ENCODE measurements at places on chromosomes 7 and 10.

- peak; percentile 64 for DNase-seq
Measured at GRCh38 chr7:2403718-2404648, 572 bp downstream of the CHST12 start.

- no peak for DNase-seq
Measured at GRCh38 chr7:77460057-77460486, 43.9 kb upstream of the GSAP start.

DNA sequence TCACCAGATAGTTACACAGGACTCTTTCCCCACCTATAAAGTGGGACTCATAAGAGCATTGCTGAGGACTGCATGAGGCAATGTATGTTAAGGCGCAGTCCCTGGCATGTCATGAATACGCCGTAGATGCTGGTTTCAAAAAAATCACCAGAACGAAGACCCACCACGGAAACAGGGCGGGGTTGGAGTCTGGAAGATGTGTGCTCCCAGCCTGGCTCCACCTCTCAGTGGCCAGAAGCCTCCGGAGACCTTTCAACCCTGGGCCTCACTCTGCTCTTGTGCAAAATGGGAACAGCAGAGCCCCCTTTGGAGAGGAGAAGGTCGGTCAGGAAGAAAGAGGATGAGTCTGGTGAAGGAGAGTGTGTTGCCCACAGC lies 12.4 kb upstream of the ZMIZ1 start:
- no peak for DNase-seq

GRCh38 chr7:10239695-10240345 lies 733.9 kb upstream of the PHF14 start:
- DNase-seq: peak; percentile 12

DNA sequence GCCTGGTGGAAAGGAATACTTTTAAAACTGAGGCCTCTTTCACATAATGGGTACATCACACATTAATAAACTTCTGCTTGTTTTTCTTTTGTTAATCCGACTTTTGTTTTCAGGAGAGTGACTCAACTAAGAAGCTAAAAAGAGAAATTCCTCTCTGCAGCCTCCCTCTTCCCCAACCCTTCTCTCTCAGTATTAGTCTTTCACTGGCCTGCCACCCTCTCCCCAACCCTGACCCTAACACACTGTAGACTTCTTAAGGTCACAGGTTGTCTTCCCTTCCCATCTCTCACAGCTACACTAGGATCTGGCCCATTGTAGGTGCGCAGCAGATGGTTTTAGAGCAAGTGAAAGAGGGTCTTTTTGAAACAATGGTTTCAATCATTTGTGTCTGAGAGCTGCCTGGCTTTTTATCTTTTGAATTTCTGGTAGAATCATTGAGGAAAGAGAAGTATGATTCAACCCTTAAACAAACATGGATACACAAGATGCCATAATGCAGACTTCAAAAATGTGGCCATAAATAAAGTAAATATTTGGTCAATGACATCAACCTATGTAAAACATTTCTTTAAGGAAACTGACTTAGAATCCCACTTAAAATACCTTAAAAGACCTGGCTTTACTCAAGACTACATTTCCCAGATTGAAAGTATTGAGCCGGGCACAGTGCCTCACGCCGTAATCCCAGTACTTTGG lies 17.9 kb upstream of the FFAR4 start:
- peak; percentile 52 for DNase-seq

DNA sequence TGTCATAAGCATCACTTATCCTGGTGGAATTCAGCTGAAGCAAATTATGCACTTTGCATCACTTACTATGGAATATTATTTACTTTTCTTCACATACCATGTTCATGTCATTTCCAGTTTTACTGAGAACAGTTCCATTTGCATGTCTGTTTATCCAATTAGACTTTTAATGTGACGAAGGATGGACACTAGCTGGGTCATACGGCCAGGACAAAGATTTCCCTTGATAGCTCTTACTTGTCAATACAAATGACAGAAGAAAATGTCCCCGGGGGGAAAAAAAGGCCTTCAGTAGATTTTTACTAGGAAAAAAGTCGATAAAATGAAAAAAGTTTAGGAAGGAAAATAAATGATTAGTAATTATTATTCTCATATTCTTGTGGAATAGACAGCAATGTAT lies 106.6 kb downstream of the RAPGEF5 start:
- DNase-seq: no peak

DNA sequence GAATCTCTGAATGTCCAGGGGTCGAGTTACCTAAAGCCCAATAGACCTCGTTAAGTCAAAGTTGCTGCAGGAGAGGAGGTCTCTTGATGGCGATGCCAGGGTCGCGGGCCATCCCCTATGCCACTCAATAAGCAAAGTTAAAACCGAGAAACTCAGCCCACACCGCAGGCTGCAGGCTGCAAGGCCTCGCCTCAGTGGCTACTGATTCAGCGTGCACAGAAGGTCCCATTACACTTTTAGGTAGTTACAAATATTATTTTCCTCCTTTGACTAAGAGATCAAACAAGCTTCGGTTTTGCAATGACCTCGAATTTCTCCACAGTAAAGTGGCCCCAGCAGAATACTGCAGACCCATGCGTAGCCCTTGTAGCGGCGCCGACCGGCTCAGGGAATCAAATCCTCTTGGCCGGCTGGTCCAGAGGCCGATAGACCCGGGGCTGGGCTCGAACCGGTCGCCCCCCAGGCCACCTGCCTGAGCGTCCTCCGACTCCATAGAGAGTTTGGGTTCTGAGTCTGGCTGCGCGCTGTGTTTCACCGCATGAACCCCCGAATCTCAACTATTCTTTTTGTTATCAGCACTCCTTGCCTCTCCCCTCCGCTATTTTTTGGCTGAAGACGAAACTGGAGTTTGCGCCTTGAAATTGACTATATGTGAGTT lies 2.3 kb downstream of the C1QL3 start:
- no peak for DNase-seq

DNA sequence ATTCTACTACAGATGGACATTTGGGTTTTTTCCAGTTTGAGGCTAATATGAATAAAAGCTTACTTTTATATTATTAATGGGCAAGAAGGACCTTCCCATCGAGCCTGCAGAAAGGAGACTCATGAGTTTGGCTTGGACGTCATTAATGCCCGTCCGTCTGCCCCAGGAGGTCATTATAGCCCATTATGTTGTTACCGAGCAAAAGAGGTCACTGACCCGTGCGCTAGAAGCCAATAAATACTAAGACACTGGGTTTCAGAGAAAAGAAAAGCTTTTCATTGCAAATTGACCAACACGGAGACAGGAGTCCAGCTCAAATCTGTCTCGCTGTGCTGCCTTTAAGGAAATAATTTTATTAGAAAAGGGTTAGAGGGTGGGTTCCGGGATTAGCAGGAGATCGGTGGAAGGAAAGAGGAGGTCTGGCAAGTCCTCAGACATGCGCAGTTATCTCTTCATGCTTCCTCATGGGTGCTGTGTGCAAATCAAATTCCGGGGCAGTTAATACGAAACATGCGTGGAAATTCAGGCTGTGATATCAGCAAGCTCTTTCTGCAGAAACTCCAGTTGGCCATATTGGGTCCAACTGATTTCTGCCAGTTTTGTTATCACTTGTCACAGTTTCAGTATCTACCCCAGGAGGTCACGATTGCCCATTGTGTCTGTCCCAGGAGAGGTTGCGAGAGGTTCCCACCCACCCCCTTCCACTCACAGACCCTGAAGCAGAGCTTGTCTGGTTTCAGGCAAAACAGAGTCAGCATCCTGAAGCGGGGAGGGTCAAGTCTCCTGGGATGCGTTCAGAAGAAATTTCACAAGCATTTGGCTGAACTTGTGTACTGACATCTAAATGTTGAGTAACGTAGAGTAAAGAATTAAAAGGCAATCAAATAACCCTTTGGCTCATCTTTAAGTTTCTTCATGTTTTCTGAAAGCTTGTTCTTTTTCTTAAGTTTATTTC lies 1.1 kb upstream of the GALNTL5 start:
- DNase-seq: no peak

DNA sequence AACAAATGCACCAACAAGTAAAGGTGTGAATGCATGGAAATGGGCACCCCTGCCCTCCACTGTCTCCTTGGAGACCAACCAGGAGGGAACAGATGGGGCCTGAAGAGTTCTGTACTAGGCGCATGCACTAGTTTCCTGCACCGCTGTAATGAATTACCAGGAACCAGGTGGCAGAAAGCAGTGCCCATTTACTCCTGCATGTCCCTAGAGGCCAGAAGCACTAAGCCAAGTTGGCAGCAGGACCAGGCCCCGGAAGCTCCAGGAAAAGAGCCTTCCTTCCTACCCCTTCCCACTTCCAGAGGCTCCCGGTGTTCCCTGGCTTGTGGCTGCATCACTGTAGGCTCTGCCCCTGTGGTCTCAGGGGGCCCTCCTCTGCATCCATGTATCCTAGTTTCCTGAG lies 237.5 kb upstream of the PPP2R2D start:
- DNase-seq: no peak

GRCh38 chr10:55091691-55092328 lies 290.8 kb upstream of the PCDH15 start:
- peak; percentile 9 for DNase-seq

GRCh38 chr10:133045556-133046389 lies 42.0 kb upstream of the ADGRA1 start:
- DNase-seq: no peak

DNA sequence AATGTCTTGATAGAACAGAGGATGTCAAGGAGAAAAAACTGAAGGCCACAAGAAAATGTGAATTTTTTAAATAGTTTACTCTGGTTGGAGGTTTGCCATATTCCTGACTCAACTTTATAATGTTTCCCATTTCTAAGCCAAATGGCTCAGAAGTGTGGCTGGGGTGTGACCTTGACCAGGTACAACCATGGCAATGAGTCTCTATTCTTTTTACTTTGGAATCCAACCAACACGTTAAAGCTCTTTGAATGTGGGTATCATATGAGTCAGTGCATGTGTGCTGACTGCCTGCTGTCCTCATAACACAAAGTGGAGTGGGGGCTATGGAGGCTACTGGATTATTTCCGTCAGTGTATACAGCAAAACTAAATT lies 33.5 kb upstream of the DLD start:
- no peak for DNase-seq

Data from mesenchymal stem cell (in vitro differentiated cells and primary cell).